ENCODE measurements at places on chromosomes 4 and X.
A peak's percentile ranks its signal among the peaks of the same experiment; 100 is the strongest.

- DNase-seq, result peak; percentile 5
Measured at GRCh38 chrX:115894087-115894486, 276.5 kb upstream of the AGTR2 start.

- DNase-seq, result no peak
Measured at GRCh38 chr4:174999407-174999806, 81.2 kb downstream of the ADAM29 start.

DNA sequence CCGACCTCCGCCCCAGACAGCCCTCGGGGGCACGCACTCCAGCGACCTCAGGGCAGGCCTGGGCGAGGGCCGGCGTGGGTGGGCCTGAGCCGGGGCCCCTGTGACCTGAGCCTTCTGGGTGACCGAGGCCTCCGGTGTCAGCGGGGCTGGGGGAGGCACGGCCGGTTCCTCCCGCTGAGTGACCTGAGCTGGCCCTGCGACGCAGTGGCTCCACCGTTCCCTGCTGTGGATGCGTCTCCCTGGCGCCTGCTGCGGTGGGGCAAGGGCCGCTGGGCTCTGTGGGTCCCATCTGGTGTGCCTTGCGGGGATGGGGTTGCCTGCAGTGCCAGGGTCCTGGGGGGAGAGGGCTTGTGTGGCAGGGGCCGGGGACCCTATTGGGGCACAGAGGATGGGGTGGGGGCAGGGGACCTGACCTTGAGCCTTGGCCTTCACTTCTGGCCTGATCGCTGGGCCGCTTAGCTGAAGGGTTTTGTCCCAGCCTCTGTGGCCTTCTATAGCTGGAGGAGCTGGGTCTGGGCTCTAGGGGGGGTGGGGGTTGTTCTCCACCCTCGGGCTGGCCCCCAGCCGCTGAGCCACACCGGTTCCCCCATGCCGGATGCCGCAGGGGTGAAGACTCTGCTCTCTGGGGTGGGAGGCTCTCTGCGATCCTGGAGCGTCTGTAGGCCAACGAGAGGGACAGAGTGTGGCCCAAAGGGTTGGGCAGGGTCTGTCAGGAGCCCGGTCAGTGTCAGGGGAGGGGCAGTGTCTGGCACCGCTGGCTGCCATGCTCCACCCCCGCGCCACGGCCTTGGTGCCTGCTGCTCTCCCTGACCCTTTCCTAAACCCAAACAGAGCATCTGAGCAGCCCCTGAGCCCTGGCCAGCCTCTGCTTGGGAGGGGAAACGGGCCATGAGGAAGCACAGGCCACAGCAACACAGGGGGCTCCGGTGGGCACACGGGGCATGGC, 2.3 kb downstream of the NAT8L start:
- DNase-seq, result no peak

- DNase-seq, result peak; percentile 59
Measured at GRCh38 chr4:48490012-48490679, at the start of gene ZAR1. ZAR1 (plus strand) TSS chr4:48490252; CDS start chr4:48490292, 40 bp downstream.

DNA sequence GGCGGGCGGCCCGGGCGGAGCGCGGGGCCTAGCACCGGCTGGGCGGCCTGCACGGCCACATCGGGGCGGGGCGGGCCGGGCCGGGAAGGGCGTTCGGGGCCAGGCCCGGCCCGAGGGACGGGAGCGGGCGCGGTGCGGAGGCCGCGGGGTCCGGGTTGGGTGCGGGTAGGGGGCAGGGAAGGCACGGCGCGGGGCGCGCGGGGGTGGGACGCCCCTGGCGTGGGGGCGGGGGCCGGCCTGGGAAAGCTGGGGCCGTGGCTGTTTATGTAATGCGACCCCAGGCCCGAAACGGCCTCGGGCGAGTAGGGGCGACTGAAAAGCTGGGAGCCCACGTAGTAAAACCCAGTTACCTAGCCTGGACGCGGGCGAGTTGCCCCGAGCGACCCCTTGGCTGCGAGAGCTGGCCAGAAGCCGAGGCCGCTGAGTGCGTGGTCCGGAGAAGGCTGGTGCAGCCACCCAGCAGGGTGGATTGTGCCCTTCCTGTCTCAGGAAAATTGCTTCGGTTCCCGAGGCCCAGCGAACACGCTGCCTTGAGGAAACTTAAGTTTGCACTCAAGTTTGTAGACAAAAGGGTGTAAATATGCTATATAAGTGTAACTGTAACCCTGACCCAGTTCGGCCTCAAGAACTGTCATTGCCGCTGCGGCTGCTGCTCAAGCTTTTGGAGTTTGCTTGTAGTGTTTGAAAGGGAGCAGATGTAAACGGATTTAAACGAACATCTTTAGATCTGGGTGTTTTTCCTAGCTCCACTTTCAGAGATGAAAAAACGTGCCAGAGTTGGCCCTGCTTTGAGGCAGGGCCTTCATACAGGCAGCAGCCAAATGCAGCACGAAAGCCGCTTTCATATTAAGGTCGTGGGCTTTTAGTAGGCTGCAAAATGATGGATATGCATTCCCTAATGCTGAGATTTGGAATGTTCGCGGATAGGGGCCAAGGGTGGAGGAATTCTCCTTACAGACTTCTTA, 674 bp downstream of the SEC24B start:
- peak; percentile 20 for DNase-seq

DNA sequence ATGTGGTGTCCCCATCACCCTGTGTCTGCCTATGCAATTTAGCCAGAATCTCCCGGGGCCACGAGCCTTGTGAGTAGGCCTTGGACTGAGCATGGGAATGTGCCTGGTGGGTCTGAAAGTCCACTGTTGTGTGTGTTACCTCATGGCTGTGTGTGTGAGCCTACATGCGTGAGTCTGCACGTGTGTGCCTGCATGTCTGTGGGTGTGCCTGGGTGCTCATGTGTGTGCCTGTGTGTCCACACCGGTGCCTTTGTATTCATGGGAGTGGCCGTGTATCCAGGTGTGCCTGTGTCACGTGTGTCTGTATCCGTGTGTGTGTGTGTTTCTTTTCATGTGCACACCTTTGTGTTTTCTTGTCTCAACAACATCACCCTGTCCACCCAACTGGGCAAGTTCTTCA, 14.2 kb downstream of the ATP5ME start:
- DNase-seq, result no peak

DNA sequence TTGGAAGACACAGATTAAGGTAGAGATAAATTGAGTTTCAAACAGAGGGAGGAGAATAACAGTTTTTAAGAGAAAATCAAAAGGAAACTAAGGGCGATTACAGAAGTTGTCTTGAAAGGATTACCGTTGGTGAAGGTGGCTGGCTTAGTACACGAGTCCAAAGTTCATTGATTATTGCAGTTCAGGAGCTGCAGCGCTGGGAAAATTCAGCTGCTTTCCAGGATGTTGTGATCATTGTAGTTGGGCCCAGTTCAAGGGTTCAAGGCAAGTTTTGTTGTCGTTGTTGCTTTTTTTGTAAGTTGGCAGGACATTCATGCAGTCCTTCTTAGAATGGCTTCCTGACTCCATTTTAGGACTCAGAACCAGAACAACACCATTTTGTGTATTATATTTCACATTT, 461.7 kb downstream of the RAPGEF2 start:
- no peak for DNase-seq

DNA sequence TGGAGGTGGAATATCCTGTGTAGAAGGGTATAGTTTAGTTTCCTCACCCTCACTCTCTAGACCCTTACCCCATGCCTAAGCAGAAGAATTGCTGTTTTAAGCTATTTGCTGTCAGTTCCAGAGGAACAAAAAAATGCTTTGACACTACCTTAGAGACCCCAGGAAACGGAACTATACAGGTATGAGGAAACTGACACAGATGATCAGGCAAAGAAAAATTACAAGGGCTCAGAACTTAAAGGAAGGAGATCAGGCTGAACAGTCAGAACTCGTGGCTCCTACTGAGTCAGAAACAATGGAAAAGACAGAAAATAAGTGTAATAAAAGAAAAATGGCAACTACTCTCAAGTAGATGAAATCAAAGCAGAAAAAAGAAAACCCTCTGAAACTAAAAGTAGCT, 65.6 kb downstream of the BANK1 start:
- no peak for DNase-seq

DNA sequence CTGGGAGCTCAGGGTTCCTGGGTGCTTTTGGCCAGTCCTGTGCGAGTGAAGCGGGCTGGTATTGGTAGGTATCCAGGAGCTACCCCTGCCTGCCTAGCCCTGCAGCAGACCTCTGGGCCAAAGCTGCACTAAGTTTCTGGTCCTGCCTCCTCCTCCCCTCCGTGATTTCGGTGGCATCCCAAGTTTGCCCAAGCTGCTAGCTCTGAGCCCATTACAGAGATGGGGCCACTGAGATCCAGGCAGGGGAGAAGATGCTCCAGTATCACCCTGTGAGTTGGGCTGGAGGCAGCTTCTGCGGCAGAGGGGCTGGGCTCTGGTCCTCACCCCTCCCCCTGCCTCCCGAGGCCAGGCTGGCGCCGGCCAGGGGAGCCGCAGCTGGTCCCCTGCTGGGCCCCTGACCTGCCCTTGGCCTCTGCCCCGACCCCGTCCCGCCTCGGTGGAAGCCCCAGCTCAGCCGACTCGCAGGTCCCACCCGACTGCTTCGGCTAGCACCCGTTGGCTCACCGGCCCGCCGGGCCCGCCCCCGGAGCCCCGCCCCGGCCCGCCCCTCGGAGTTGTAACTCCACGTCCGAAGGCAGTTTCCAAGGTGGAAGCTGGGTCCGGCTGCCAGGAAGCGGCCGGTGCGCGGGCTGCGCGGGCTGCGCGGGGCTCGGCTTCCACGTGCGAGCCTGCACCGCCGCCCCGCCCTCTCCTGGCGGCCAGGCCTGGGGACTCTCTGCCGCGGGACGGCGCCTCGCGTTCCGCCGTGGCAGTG, at the start of gene DUSP9:
Gene DUSP9 (plus strand): TSS at position 584 of the 754 bp plus-strand sequence. CDS start 751 bp downstream, outside the sequence.
- peak; percentile 48 for DNase-seq

GRCh38 chr4:173821036-173821435, 291.0 kb upstream of the HAND2 start:
- no peak for DNase-seq

GRCh38 chr4:10006231-10006600, 15.1 kb downstream of the SLC2A9 start:
- no peak for DNase-seq

GRCh38 chr4:158006990-158007389, 165.8 kb downstream of the GASK1B start:
- DNase-seq, result no peak

GRCh38 chrX:12701628-12702027, 89.6 kb upstream of the PRPS2 start:
- DNase-seq, result peak; percentile 44

DNA sequence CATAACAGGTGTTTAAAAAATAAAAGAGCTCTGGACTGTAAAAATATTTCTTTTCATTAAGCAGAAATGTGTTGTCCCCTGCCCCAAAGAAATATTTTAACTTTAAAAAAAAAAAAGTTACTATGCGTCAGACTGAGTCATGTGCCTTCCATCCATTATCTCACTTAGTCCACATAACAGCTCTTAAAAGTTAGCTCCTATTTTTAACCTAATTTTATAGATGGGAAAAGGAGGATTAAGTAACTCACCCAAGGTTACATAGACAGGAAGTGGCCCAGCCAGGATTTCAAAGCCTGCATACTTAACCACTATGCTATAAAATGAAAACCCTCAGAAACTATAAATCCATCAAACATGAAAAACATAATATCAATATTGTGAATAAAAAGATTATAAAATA, 97.7 kb downstream of the MANBA start:
- DNase-seq, result no peak

- no peak for DNase-seq
Measured at GRCh38 chr4:158766434-158767044, 2.3 kb upstream of the FNIP2 start.

DNA sequence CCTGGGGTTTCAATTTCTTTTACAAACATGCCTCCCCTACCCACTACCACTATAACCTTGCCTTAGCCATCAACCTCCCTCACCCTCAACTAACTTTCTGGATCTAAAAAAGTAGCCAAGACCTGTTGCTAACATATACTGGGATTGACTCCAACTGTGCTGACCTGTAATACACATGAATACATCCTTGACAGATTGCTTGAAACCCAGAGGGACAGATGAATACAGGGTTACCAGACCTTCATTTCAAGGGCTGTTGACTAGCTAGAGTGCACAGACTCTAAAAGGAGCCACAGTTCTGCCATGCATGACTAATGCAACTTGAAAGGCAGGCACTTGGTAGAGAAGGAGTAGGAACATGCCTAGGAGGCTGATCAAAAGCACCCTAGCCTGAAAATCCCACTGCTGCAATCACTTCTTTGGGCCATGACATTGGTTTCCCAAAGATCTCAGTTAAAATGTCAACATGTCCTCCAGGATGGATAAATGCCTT, 121.0 kb downstream of the PCDH19 start:
- no peak for DNase-seq

GRCh38 chr4:15106399-15106798, 104.1 kb downstream of the CPEB2 start:
- DNase-seq, result no peak

DNA sequence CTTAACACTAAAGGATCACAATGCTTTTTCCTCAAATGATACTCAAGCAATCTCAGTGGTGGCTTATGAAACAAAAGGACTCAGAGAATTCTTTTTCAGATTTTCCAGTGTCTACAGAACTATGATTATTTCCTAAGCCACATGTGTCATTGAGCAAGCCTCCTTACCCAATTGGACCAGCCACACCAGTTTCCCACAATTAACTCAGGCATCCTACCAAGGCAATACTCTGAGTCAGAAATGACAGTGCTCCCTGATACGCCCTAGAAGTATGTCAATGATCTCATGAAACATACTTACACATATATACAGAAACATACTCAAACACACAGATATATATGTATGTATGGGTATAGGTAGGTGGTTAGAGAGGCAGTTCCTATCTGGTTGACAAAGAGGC, 4.8 kb downstream of the ADAMTS3 start:
- no peak for DNase-seq

DNA sequence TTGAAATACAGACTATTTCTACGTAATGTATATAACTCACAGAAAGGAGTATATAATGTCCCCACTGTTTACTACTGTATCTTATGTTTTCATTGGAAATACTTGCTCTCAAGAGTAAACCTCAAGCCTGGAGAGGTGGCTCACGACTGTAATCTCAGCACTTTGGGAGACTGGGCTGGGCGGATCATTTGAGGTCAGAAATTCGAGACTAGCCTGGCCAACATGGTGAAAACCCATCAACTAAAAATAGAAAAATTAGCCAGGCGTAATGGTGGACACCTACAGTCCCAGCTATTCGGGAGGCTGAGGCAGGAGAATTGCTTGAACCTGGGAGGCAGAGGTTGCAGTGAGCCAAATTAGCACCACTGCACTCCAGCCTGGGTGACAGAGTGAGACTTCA, 92.8 kb downstream of the COL25A1 start:
- DNase-seq, result no peak

DNA sequence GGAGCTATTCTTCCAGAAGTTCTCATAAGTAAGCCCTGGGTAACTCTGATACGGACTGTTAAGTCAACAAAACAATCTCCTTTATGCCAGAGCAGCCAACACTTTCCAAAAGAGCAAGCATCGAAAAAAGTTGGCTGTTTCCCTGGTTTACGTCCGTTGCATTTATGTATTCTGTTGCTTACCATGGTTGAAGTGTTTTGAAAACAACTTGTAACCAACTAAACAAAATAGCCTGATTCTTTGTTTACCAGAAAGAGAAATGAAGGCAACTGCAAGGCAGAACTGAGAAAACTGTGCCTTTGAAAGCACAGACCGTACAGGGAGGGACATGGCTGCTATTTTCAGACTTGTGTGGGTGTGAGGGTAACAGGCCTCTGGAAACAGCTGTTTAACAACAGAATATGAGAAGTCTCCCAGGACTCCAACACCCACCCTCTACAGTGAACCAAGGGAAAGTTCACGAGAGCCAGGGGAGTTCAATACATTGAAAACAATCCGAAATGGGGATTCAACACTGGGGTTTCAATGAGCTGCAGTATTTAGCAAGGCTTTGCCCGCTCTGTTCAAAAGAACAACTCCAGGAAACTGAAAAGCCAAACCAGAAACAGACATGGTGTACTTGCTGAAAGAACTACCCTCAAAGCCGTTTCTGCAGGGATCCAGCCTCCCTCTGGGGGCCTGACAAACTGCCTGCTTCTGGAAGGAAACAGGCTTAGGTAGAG, 95.8 kb upstream of the EGFL6 start:
- DNase-seq, result peak; percentile 32

Measured in GM20000 (cell line).